NCI-H2081 (cell line): ENCODE measurements at places on chromosomes 4 and X.

DNA sequence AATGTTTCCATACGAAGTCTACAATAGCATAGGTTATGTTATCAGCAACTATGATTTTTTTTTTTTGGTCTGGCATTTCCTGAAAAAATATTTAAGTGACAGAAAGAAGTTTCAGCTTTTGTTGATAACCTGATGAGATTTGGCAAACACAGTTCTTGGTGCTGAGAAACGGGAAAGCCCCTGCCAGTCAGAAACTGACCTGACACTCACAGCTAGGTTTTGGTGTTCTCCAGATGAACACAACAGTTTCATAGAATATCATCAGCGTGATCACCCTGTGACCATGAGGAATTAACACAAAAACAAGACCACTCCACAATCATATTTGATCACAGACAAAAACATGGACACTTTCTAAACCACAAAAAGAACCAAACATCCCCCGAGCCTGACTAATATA is 152.5 kb upstream of the DCAF8L1 start:
- no peak for DNase-seq

DNA sequence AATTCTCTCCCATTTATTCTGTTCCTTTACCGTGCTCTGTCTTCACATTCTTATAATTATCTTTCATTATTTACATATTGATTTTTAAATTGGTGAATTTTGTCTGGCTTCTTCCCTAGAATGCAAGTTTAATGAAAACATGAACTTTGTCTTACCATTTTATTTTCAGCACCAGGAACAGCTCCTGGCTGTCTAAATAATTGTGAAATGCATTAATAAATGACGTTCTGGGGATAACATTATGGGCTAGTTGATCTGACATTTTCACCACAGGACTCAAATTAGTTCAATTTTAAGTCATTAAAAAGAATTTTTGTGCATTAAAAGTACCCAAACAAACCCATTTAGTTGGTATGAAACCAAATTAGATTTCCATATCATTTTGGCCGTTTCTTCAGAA is 97.5 kb downstream of the KCTD8 start:
- DNase-seq, result no peak

GRCh38 chrX:24154490-24155034 is 5.0 kb downstream of the ZFX start:
- DNase-seq, result no peak

DNA sequence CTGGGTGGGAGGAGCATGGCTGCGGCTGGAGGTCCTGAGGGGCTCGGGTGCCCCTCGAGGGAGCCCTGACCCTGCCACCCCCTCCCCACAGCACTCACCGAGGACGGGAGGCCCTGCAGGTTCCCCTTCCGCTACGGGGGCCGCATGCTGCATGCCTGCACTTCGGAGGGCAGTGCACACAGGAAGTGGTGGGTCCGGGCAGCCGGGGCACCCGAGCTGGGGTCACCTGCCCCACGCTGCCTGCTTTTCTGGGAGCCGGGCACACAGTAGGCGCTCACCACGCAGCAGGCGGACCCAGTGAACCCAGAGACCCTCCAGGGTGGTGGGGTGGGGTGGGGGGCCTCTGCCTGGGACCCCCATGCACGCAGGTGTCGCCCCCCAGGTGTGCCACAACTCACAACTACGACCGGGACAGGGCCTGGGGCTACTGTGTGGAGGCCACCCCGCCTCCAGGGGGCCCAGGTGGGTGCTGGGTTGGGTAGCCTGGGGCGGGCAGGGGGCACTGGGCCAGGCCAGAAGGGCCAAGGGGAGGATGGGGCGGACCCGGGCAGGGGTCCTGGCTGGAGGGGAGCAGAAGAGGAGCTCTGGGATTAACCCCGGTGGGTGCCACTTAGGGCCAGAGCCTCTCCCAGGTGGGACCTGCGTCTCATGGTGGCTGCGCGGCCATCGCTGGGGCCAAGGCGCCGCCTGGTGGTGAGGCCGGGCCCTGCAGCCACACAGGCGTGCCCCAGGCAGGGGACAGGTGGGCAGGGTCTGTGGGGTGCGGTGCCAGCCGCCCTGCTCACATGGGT is 1.4 kb downstream of the HGFAC start:
- DNase-seq, result peak; percentile 42

- DNase-seq, result no peak
Observed at GRCh38 chr4:71828470-71828869, 44.6 kb upstream of the GC start.

DNA sequence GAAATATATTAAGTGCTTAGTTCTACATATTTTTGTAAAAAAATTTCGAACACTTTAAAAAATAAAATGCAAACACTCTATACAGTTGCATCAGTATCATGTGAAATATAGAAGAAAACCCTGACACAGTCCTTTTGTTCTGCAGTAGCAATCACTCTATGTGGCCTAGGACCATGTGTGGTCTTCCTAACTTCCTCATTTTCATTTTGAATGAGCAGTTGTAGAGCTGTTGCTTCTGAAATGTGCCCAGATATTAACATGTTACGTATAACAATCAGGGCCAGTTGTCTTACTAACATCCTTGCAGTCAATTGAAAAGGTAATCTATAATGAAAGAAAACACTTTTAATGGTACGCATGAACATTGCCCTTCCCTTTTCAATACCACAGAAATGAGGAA is 107.9 kb downstream of the ZNF827 start:
- DNase-seq, result no peak

GRCh38 chrX:9651737-9652136 is 113.9 kb downstream of the GPR143 start:
- peak; percentile 6 for DNase-seq

GRCh38 chr4:76896614-76897535 is 1.1 kb downstream of the SOWAHB start:
- peak; percentile 11 for DNase-seq

DNA sequence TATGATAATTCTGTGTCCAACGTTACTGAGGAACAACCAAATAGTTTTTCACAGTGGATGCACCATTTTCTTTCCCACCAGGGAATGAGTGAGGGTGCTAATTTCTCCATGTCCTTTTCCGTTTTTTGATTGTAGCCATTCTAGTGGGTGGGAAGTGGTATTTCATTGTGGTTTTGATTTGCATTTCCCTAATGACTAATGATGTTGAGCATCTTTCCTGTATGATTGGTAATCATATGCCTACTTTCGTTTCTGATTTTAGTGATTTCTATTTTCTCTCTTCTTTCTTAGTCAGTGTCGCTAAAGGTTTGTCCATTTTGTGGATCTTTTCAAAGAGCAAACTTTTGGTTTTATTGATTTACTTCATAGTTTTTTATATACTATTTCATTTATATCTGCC is 32.1 kb upstream of the TEX13D start:
- DNase-seq, result no peak

- DNase-seq, result peak; percentile 39
Observed at GRCh38 chrX:80808881-80809411, 731 bp downstream of the BRWD3 start.

GRCh38 chr4:94452476-94453371 is 982 bp downstream of the PDLIM5 start:
- DNase-seq, result no peak

GRCh38 chr4:122450847-122451246 is 5.7 kb downstream of the IL2 start:
- DNase-seq, result peak; percentile 14

GRCh38 chr4:3880615-3881120 is 114.5 kb downstream of the ADRA2C start:
- peak; percentile 64 for DNase-seq

GRCh38 chr4:147463065-147463464 is 17.8 kb upstream of the EDNRA start:
- no peak for DNase-seq

- DNase-seq, result no peak
Observed at GRCh38 chr4:113394108-113394729, 344.8 kb downstream of the ANK2 start.

DNA sequence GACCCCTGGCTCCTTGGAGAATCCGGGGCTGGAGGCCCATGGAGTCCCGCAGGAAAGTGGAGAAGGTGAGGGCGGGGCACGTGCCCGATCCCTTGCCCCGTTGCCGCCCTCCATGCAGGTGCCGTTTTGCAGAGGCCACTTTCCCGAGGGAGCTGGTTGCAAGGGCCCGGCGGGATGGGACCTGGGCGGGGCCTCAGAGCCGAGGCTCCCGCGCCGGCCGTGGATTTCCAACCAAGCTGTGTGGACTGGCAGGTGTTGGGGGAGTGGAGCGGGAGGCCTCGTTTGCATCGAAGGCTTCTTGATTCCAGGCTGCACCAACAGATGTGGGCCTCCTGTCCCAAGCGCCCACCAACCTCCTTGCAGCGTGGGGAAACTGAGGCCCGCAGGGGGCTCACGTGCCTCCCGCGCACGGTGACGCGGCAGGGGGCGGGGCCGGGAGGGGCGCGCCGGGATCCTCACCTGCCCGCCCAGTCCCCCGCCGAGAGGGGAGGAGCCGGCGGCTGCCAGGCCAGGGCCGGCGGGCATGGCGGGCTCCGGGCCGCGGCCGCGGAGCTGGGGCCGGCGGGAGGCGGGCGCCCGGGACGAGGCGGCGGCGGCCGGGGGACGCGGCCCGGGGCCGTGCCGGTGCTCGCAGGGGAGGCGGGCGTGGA is 24.9 kb downstream of the SH3BP2 start:
- DNase-seq, result peak; percentile 78

- DNase-seq, result no peak
Observed at GRCh38 chr4:71570492-71570891, 213.4 kb downstream of the GC start.

DNA sequence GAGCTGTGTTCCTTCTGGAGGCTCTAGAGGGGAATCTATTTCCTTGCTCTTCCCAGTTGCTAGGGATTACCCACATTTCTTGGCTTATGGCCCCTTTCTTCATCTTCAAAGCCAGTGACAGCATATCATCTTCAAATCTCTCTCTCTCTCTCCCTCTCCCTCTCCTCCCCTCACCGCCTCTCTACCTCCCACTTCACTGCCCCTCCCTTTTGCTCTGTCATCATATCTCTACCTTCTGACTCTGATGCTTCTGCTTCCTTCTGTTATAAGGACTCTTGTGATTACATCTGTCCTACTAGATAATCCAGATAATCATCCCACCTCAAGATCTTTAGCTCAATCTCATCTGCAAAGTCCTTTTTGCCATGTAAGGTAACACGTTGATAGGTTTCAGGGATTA is 93.1 kb upstream of the TEX13D start:
- DNase-seq, result no peak

GRCh38 chrX:109720947-109721346 is 12.1 kb downstream of the ACSL4 start:
- no peak for DNase-seq

DNA sequence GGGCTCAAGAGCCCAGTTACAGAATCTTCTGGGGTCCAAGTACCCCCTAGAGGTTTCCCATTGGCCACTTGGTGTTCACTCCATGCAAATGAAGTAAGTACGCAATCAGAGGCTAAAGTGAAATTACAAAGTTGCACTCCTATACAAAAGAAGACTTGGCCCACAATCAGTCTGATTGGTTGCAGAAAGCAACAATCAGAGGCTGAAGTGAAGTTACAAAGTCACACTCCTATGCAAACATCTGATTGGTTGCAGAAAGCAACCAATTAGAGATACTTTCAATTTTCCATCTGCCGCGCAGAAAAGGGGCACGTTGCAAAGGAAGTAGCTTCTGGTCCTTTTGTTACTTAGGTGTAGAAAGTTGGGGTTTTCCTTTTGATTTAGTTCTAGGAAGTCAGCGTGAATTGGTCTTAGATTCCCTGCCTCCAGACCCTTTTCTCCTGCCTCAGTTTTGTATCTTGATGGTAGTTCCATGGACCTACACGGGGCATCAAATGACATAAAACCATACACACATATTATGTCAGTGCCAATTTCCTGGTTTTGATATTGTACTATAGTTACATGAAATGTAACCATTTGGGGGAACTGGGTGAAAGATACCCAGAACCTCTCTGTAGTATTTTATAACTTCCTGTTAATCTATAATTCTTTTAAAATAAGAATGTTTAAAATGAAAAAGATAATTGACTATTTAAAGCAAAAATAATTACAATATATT is 12.4 kb upstream of the PIN4 start:
- no peak for DNase-seq

GRCh38 chr4:21697583-21697982 is 251.0 kb downstream of the KCNIP4 start:
- DNase-seq, result no peak

DNA sequence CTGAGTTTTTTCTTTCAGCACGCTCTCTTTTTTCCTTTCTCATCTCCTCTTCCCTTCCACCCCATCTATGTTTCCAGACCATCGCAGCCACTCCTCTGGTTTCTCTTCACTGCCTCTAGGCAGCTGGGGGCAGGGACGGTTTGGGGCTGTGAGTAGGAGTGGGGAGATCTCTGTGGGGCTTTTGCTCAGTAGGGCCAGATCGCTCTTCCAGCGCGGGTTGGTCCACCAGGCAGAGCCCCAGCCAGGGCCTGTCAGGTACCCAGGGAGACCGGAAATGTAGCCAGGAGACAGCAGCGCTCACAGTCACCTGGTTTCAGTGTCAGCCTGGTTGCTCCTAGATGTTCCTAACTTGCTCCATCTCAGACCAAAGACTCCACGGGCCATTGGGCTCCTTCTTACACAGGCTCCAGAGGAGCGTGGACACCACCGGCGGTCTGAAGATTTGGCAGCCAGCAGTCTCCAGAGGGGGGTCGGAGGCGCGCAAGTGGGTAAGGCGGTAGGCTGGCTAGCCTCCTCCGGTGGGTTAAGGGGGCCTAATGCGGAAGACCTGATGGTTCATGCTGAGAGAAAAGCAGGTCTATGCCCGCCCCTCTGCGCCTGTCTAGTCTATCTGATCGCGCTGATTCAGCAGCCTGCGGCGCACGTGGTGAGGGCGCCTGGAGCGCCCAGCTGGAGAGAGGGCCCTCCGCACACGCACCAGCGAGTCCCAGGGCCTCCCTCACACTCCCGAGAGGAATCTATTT is 1.8 kb downstream of the FGF5 start:
- DNase-seq, result peak; percentile 84

DNA sequence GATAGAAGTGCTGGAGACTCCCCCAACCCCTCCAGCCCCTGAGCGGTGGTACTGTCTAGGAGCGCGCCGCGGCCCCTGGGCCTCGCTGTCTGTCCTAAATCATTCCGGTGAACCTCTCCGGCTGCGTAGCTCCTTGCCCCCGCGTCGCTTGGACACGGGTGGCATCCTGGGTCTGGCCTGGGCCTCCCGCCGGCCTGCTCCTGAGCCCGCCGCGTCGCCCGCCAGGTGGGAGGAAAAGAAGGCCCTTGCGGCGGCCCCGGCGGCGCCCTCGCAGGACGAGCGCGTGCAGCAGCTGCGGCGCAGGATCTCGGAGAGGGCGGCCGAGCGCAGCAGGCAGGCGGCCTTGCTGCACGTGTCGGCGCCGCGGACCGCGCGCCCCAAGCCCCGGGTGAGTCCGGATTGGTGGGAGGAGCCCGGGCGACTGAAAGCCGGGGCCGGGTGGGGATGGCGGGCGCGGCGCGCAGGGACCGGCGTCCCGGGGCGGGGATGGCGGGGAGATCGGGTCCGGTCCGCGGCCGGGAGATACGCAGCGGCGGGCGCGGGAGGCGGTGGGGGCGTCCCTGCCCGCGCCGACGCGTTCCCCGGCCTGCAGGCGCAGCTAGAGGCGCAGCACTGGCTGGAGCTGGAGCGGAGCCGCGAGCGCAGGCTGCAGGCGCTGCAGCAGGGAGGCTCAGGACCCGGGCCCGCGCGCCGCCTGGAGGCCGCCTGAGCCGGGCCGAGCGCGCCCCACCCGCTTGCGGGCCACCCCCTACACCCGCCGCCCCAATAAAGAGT is 6.5 kb upstream of the RNF4 start:
- DNase-seq, result peak; percentile 68

GRCh38 chrX:22220941-22221340 is 51.8 kb upstream of the CBLL2 start:
- no peak for DNase-seq
